Activated T-cell treated with anti-CD3 and anti-CD28 coated beads for 1 hour (primary cell): ENCODE measurements at places on chromosomes 4 and X.

GRCh38 chrX:12497832-12498591 lies 293.2 kb upstream of the PRPS2 start:
- no peak for DNase-seq

- no peak for DNase-seq
These were observed 408.6 kb downstream of the FAM47B start for GRCh38 chrX:35351212-35351611.

DNA sequence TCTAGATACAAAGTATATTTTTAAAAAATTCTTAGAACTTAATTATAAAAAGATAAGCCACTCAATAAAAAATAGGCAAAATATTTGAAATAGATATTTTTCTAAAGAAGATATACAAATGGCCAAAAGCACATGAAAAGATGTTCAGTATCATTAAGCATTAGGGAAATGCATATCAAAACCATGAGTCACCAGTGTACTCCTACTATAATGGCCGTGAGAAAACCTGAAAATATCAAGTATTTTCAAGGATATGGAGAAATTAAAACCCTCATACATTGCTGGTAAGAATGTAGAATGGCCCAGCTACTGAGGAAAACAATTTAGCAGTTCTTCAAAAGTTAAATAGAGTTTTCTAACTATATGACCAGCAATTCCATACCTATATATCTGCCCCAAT lies 337.9 kb downstream of the CAMK2D start:
- DNase-seq: no peak

DNA sequence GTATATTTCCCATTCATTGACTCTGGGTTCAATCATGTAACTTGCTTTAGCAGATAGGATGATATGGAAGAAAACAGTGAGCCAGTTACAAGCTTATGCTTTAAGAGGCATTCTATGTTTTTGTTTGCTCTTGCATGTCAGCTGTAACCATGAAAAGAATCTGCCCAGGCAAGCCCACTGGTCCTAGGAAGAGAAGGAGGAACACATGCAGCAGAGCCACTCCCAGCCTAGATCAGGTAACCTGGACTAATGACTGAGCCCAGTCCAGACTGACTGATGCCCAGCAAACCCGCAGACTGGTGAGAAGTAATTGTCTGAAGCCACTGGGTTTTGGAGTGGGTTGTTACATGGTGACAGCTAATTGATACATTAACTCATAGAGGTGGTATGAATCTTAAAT lies 167.9 kb downstream of the COL4A6 start:
- no peak for DNase-seq

- no peak for DNase-seq
These were observed 271.6 kb downstream of the GRIA3 start for GRCh38 chrX:123455693-123456092.

- DNase-seq: no peak
These were observed 29.6 kb downstream of the MFAP3L start for GRCh38 chr4:169996379-169997240.

GRCh38 chrX:96841325-96841724 lies 42.4 kb upstream of the RPA4 start:
- no peak for DNase-seq

- no peak for DNase-seq
These were observed 1.4 kb downstream of the SLC16A2 start for GRCh38 chrX:74422576-74423288.

- DNase-seq: no peak
These were observed 34.7 kb downstream of the LUZP4 start for GRCh38 chrX:115324194-115324593.

- no peak for DNase-seq
These were observed 443.6 kb upstream of the AR start for GRCh38 chrX:67100031-67100884.

DNA sequence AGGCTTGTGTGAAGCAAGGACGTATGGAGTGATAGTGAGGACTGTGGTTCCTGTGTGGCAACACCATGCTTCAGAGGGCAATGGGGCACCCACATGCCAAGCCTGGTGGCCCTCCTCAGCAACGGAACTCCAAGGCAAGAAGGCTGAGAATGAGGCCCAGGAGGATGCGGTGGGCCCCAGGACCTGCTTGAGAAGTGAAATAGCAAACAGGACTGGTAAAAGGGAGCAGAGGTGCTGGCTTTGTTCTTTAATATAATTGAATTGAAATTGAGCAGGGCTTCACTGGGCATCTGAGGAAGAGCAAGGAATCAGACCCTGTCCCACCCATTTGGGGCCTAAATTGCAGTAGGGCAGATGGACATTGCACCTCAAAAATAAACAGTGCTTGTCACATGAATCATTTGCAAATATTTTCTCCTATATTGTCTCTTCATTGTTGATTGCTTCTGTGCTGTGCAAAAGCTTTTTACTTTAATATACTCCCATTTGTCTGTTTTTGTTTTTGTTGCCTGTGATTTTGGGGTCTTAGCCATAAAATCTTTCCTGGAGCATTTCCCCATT lies 2.3 kb downstream of the TMEM187 start:
- DNase-seq: no peak

GRCh38 chr4:21726255-21726815 lies 222.2 kb downstream of the KCNIP4 start:
- DNase-seq: no peak

- DNase-seq: no peak
These were observed 308.8 kb upstream of the CPXCR1 start for GRCh38 chrX:88438209-88438608.

GRCh38 chrX:24133312-24133711 lies 16.2 kb upstream of the ZFX start:
- no peak for DNase-seq

GRCh38 chr4:10530137-10530786 lies 73.0 kb upstream of the ZNF518B start:
- DNase-seq: no peak

GRCh38 chrX:132277953-132278614 lies 58.8 kb upstream of the RAP2C start:
- DNase-seq: no peak

GRCh38 chr4:103753868-103754653 lies 34.3 kb upstream of the TACR3 start:
- DNase-seq: no peak

GRCh38 chrX:33211356-33212260 lies at the start of gene DMD:
DMD (minus strand) TSS chrX:33211549; CDS start chrX:33211312, 237 bp downstream.
- DNase-seq: no peak

DNA sequence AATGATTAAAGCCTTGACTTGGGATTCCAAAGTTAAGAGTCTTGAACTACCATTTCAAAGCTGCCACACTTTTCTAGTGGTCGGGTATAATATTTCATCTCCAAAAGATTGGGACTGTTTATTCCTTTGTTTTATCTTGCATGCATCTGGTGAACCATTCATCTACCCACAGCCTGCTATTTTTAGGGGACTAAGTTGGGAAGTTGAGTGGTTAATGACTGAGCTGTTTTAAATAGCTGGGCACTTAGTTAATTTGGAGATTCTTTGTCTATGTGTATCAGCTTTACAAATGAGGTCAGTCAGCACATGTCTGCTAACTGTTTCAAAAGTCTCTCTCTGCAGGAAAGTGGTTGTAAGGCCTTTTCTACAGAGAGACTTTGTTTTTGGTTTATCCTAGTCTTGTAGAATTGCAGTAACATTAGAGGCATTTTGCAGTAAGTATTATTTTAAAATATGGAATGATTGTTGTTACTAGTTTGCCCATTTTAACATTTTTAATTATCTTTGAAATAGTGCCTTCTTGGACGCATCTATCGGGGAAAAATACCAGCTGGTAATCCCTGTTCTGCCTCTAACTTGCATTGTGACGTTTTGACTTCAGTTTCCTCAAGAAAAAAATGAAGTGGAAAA lies 8.2 kb downstream of the BMP2K start:
- no peak for DNase-seq

GRCh38 chrX:137563681-137564651 lies 2.0 kb upstream of the ZIC3 start:
- no peak for DNase-seq

GRCh38 chr4:48436318-48436717 lies 46.8 kb upstream of the SLC10A4 start:
- no peak for DNase-seq

DNA sequence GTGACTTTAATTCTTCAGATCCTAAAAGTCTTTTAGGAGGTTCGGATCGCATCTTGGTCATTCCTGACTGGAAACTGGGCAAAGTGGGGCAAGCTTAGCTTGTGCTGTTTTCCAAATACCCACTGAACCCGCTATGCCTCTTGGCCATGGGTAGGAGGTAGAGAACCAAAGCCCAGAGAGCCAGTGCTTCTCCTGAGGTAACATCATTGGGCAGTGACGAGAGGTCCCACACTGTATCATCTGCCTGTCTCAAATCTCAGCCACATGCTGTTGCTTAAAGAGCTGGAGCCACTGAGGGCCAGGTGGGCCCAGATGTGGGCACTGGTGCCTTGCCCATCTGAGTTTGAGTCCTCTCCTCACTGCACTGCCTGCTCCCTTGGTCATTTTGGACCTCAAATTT lies 68.2 kb downstream of the SLC2A9 start:
- no peak for DNase-seq

DNA sequence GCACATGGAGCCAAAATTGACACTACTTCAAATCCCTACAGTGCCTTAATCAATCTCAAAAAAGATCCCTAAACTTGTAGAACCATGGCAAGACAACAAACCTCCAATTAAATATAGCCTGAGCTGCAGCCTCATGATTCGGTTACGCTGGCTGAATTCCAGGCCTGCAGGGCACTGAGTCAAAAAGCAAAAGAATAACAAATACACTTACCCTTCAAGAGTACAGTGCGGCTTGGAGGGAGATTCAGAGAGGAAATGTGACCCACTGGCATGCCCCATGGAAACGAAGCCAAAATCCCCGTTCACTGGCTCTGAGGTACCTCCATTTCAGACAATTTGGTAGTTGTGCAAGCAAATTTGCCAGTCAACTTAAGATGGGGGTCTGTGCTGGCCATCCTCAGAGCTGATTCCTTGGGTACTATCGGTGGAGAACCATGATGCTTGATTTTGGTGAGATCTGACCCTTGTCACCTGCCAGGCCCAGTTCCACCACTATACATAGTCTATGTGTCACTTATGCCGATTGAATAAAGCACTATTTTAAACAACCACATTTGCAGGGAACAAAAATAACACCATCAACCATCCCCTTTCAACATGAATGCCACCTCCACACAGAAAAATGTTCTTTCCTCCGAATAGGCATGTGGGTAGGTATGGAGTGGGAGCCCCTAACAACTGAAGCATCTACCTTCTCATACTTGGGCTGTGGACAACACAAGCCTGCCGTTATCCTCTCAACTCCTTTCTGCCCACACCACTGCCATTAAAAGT lies 2.1 kb downstream of the C4orf54 start:
- no peak for DNase-seq

- no peak for DNase-seq
These were observed 92.3 kb downstream of the BCOR start for GRCh38 chrX:40005292-40006011.

DNA sequence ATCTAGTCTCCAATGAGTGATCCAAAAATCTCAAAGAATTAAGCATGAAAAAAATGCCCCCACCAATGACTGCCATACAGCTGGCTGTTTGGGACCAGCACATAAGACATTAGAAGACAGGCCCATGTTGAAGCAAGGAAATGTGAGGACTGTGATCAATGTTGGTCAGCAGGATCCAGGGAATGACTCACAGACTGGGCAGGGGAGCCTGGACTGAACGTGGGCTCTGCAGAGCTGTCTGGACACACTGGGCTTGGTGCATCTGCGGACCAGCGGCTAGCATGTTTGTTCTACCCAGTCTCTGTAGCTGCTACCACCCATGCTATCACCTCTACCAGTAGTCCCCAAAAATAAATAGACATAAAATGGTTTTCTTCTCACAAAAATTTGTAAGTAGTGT lies 108.6 kb downstream of the PALLD start:
- no peak for DNase-seq

DNA sequence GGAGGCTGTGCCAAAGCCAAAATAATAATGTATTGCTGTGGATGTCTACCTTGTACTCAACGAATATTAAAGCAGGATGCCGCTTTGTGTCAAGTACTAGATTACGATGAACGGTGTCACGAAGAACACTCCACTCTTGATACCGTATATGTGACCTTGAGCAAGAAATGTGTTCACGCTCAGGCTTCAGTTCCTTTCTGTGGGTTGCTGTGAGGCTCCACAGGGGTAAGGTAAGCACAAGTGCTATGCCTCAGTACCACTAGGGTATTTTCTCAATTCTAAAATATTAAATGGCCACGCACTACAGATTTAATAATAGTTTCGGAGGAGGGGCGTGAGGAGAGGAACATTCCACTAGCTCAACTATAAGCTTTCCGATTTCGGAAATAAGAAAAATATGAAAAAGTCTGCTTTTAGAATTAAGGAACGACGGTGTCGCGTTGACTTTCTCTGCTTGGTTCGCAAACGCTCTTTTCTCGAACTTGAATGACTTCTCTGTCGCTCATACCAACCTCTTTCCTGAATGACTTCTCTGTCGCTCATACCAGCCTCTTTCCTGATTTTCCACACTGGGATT lies 607 bp upstream of the SCOC start:
- no peak for DNase-seq

GRCh38 chr4:105630670-105631655 lies 77.5 kb downstream of the INTS12 start:
- DNase-seq: no peak

- no peak for DNase-seq
These were observed 10.6 kb downstream of the SYTL4 start for GRCh38 chrX:100721328-100721727.

- no peak for DNase-seq
These were observed 22.1 kb downstream of the STAP1 start for GRCh38 chr4:67580577-67580976.

GRCh38 chr4:38669208-38669607 lies 5.2 kb downstream of the KLF3 start:
- no peak for DNase-seq

- DNase-seq: no peak
These were observed 38.0 kb downstream of the DHRSX start for GRCh38 chrX:2462780-2463179.

DNA sequence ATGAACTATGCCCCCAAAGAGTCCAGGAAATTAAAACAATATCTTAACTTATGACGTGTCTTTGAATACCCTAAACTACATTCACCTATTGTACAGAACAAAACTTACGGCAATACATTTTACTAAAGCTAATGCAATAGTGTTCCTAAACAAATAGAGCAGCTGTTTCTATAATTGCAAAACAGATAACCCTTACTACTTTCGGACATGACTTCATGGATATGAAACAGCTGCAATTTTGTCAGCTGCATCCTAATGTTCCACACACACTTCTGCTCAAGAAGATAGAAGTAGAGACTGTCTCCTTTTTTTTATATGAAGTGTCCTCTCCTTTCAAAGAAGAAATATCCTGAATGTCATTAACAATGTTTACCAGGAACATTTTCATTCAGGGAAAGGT lies 174.9 kb downstream of the ACTRT1 start:
- no peak for DNase-seq

DNA sequence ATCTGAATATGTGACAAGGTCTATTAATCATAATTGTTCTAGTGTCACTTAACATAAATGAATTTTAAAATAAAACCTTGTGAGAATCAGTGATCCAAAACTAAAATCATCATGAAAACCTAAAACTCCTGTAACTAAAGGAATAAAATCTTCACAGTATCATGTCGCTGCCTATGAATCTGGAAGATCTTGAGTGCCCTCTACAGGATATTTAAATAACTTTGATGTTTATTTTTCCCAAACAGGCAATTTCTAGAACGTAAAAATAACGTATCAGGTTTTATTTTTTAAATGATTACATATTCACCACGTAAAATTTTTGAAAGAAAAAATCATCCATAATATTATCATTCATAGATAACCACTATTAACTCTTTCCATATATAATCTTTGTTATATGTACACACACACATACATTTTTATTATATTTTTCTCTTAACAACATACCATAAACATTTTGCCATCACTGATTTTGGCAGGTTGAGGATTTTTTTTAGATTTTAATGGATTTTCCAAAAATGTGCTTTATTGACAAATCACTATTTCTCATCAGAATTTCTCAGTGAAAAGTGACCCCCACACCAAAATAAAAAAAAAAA lies 79.6 kb downstream of the COMMD8 start:
- DNase-seq: no peak
